CD4-positive, alpha-beta T cell (primary cell): ENCODE measurements at places on chromosomes 4 and X.
A peak's percentile ranks its signal among the peaks of the same experiment; 100 is the strongest.

GRCh38 chr4:148845609-148846008 is 403.4 kb upstream of the NR3C2 start:
- H3K4me3 ChIP-seq: no peak overlapping the region
- no peaks in the 10 kb centered on the region for H3K27me3 ChIP-seq
- no peaks in the 10 kb centered on the region for H3K4me1 ChIP-seq
- H3K36me3 ChIP-seq: no peaks in the 10 kb centered on the region

DNA sequence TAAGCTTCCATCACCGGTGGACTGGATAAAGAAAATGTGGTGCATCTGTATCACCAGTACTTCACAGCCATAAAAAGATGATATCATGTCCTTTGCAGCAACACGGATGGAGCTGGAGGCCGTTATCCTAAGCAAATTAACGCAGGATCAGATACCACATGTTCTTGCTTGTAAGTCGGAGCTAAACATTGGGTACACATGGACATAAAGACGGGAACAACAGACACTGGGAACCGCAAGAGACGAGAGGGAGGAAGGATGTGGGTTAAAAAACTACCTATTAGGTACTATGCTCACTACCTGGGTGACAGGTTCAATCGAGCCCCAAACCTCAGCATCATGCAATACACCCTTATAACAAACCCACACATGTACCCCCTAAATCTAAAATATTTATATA is 16.3 kb upstream of the IDS start:
- H3K27ac ChIP-seq: no peak overlapping the region
- peak; percentile 65 for DNase-seq
- no peak overlapping the region for H3K4me3 ChIP-seq

- no peaks in the 10 kb centered on the region for H3K4me1 ChIP-seq
- H3K4me3 ChIP-seq: no peak overlapping the region
- no peak overlapping the region for H3K27ac ChIP-seq
- no peaks in the 10 kb centered on the region for H3K27me3 ChIP-seq
- DNase-seq: peak; percentile 71
Measured at GRCh38 chr4:112327965-112328733, 31.0 kb downstream of the ALPK1 start.

- no peak for DNase-seq
- H3K27ac ChIP-seq: no peak overlapping the region
- H3K4me3 ChIP-seq: no peak overlapping the region
- H3K36me3 ChIP-seq: no peaks in the 10 kb centered on the region
- H3K4me1 ChIP-seq: no peaks in the 10 kb centered on the region
Measured at GRCh38 chrX:123920105-123920785, 41.3 kb upstream of the STAG2 start.

GRCh38 chr4:180141734-180142133 is 2101.5 kb upstream of the TENM3 start:
- H3K4me1 ChIP-seq: no peaks in the 10 kb centered on the region
- no peak overlapping the region for H3K27ac ChIP-seq
- DNase-seq: no peak
- no peak overlapping the region for H3K4me3 ChIP-seq

GRCh38 chrX:120791013-120791643 is 84.5 kb downstream of the CT47B1 start:
- no peak overlapping the region for H3K4me3 ChIP-seq
- no peak overlapping the region for H3K27ac ChIP-seq
- H3K4me1 ChIP-seq: peaks cover 2% of the 10 kb centered on the region
- no peaks in the 10 kb centered on the region for H3K36me3 ChIP-seq

GRCh38 chr4:164012396-164013027 is 518.0 kb downstream of the TMA16 start:
- no peak overlapping the region for H3K4me3 ChIP-seq
- no peaks in the 10 kb centered on the region for H3K36me3 ChIP-seq
- H3K4me1 ChIP-seq: no peaks in the 10 kb centered on the region
- no peak overlapping the region for H3K27ac ChIP-seq

- H3K27me3 ChIP-seq: no peaks in the 10 kb centered on the region
- DNase-seq: no peak
- no peak overlapping the region for H3K4me3 ChIP-seq
- H3K4me1 ChIP-seq: no peaks in the 10 kb centered on the region
- no peak overlapping the region for H3K27ac ChIP-seq
Measured at GRCh38 chr4:40915318-40916217, 165.8 kb downstream of the NSUN7 start.

DNA sequence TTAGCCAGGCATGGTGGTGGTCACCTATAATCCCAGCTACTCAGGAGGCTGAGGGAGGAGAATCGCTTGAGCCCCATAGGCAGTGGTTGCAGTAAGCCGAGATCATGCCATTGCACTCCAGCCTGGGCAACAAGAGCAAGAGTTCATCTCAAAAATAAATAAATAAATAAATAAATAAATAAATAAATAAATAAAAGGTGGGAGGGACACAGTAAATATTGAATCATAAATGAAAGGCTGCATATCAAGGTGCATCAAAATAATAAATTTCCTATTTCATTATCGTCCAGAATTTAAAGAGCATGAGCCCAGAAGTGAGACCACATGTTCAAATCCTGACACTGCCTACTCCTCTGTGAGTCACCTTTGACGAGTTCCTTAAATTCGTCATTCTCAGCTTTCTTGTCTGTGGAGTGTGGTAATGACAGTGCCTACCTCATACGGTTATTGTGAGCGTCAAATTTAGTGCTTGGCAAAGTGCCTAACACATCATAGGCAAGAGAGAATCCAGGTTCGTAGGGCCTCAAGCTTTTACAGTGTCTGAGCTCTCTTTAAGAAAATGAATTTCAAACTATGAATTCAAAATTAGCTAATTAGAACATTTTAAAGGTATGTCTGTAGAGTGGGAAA is 49.9 kb downstream of the IL15 start:
- H3K27me3 ChIP-seq: no peaks in the 10 kb centered on the region
- no peak overlapping the region for H3K4me3 ChIP-seq
- DNase-seq: no peak
- no peaks in the 10 kb centered on the region for H3K4me1 ChIP-seq
- no peaks in the 10 kb centered on the region for H3K36me3 ChIP-seq
- H3K27ac ChIP-seq: no peak overlapping the region

DNA sequence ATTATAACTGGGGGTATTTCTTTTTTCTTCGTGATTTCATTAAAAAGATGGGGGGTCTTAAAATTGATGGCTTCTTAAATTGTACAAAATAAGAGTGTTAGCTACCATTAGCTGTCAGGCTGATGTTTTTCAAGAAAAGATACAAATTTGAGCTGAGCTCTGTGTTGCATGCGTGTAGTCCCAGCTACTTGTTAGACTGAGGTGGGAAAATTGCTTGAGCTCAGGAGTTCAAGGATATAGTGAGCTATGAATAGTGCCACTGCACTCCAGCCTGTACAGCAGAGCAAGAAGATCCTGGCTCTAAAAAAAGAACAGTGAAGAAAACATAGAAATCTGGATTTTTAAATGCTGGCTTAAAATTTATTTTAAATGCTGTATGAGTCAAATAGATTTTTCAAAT is 13.0 kb downstream of the USO1 start:
- H3K4me3 ChIP-seq: no peak overlapping the region
- H3K27me3 ChIP-seq: no peaks in the 10 kb centered on the region
- H3K36me3 ChIP-seq: no peaks in the 10 kb centered on the region
- no peaks in the 10 kb centered on the region for H3K4me1 ChIP-seq
- no peak overlapping the region for H3K27ac ChIP-seq

GRCh38 chr4:159899596-159899995 is 796.7 kb downstream of the RAPGEF2 start:
- no peak overlapping the region for H3K4me3 ChIP-seq
- H3K27me3 ChIP-seq: no peaks in the 10 kb centered on the region
- no peak overlapping the region for H3K27ac ChIP-seq
- H3K4me1 ChIP-seq: no peaks in the 10 kb centered on the region

DNA sequence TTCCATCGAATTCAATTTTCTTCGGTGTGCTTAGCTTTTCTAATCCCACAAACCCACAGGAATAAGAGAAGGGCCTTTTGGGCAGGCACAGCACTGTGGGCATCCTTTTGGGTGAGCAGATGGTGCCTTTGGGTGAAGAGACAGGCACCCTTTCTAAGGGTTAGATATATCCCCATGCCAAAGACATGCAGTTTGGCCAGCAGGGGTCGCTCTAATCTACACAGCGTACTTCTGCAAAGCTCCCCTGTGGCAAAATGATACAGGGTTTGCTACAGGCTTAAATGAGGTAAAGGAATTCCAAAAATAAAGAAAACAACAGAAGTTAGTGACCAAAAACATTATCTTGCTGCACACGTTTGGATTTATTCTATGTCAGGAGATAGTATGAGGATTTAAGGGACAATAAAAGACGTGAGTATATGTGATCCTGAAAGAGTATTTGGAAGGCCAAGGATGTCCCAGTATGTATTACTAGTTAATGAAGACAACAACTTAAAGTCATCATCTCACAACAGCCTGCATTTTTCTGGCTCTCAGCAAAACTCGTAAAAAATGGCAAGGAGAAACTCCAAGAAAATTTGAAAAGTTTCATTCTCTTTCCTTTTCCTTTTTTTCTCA is 49.5 kb downstream of the PHEX start:
- H3K27ac ChIP-seq: no peak overlapping the region
- H3K4me3 ChIP-seq: no peak overlapping the region
- DNase-seq: peak; percentile 13
- H3K27me3 ChIP-seq: no peaks in the 10 kb centered on the region
- no peaks in the 10 kb centered on the region for H3K36me3 ChIP-seq

- DNase-seq: no peak
- no peaks in the 10 kb centered on the region for H3K36me3 ChIP-seq
- no peaks in the 10 kb centered on the region for H3K4me1 ChIP-seq
- no peak overlapping the region for H3K4me3 ChIP-seq
- no peaks in the 10 kb centered on the region for H3K27me3 ChIP-seq
- no peak overlapping the region for H3K27ac ChIP-seq
Measured at GRCh38 chr4:152719801-152720556, 40.2 kb upstream of the TMEM154 start.

DNA sequence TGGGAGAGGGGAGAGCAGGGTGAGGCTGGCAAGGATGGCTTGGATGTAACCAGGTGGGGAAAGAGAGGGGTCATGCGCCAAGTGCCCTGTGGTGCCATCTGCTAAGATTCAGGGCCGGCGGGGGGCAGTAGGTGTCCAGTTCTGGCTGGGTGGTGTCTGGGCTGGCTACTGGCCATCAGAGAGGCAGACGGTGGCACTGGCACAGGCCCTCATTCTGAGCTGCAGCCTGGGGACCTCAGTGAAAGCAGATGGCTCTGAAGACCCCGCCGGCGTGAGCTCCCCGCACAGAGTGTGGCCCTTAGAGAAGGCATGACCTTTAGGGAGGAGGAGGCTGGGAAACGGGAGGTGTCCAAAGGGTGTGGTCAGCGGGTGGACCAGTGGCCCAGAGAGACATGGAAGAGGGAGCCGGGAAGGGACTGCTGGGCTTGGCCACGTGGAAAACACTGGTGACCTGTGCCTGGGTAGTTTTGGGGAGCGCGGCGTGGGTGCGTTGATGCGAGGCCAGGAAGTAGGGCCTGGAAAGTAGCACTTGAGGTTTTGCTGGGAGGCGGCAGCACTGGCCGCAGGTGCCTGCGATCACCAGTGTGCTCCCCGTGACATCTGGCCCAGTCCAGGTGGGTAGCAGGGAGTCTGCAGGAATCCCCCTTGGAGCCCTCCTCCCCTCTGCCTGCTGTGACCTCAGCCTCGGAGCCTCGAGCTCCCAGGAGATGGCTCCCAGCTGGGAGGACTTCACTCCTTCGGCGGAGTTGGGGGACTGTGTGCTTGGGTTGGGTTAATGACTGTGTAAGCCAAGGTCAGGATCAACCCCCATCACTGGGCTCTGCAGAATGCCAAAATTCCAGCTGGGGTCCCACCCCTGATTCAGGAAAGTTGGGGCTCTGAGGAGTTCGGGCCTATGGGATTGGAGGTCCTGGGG is 9.3 kb upstream of the SH3TC1 start:
- H3K4me1 ChIP-seq: peaks cover 7% of the 10 kb centered on the region
- no peak overlapping the region for H3K27ac ChIP-seq
- DNase-seq: no peak
- H3K4me3 ChIP-seq: no peak overlapping the region
- H3K36me3 ChIP-seq: no peaks in the 10 kb centered on the region

GRCh38 chr4:76705472-76705871 is 192.5 kb downstream of the SOWAHB start:
- H3K36me3 ChIP-seq: no peaks in the 10 kb centered on the region
- DNase-seq: no peak
- H3K4me1 ChIP-seq: no peaks in the 10 kb centered on the region
- no peak overlapping the region for H3K27ac ChIP-seq
- no peak overlapping the region for H3K4me3 ChIP-seq

DNA sequence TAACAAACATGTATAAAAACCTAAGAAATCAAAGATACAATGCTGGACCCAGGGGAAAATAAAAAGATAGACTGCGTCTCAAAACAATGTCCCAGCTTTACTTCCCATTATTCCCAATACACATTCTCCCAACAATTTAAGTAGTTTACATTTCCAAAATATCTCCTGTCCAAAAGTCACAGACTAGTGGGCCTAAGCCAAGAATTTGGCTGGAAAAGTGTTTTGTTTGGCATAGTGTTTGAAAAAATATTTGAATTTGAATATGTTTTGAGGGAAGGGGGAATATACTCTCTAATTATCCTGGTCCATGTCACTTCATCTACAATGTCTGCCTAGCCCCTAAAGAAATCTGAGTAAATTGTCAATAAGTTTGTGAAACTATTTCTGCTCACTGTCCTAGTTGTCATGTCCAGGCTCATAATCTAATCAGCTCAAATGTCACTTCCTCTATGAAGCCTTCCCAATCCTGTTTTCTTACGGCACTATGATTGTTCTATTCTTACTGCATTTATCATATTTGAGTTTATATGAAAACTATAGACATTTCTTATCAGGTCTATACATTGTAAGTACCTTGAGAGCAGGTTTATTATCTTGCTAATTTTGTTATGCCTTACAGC is 74.4 kb downstream of the SEC24D start:
- H3K27ac ChIP-seq: no peak overlapping the region
- H3K27me3 ChIP-seq: no peaks in the 10 kb centered on the region
- H3K36me3 ChIP-seq: peaks cover 32% of the 10 kb centered on the region
- no peak for DNase-seq

DNA sequence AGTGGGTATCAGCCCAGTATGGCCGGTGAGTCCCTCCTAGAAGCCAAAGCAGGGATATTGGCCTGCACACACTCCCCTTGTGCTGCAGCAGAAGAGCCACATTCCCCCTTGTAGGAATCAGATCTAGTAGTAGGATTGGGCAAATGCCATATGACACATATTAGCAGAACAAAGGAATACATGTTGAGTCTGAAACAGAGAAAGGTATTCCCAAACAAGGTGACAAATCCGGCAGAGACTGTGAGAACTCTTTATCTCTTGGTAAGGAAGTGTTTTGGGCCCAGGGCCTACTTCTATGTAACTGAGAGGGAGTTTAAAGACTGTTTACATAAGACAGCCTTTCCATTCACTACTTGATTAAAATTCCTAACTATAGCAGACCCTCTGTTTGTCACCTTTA is 1382.0 kb downstream of the FAM133A start:
- no peaks in the 10 kb centered on the region for H3K27me3 ChIP-seq
- H3K27ac ChIP-seq: no peak overlapping the region
- DNase-seq: no peak
- H3K36me3 ChIP-seq: no peaks in the 10 kb centered on the region
- no peak overlapping the region for H3K4me3 ChIP-seq

- no peak for DNase-seq
- peaks cover 4% of the 10 kb centered on the region for H3K27me3 ChIP-seq
- H3K4me1 ChIP-seq: no peaks in the 10 kb centered on the region
- no peaks in the 10 kb centered on the region for H3K36me3 ChIP-seq
Measured at GRCh38 chr4:10296730-10297129, 160.5 kb downstream of the ZNF518B start.

GRCh38 chr4:10347815-10348214 is 109.4 kb downstream of the ZNF518B start:
- H3K27me3 ChIP-seq: no peaks in the 10 kb centered on the region
- H3K4me1 ChIP-seq: no peaks in the 10 kb centered on the region
- H3K27ac ChIP-seq: no peak overlapping the region
- no peaks in the 10 kb centered on the region for H3K36me3 ChIP-seq
